ENCODE measurements at places on chromosomes 3 and 15. TPM values are rescaled to one million over a fixed set of nuclear protein-coding genes. Genes with fewer than 3 reads are reported as not detected.

DNA sequence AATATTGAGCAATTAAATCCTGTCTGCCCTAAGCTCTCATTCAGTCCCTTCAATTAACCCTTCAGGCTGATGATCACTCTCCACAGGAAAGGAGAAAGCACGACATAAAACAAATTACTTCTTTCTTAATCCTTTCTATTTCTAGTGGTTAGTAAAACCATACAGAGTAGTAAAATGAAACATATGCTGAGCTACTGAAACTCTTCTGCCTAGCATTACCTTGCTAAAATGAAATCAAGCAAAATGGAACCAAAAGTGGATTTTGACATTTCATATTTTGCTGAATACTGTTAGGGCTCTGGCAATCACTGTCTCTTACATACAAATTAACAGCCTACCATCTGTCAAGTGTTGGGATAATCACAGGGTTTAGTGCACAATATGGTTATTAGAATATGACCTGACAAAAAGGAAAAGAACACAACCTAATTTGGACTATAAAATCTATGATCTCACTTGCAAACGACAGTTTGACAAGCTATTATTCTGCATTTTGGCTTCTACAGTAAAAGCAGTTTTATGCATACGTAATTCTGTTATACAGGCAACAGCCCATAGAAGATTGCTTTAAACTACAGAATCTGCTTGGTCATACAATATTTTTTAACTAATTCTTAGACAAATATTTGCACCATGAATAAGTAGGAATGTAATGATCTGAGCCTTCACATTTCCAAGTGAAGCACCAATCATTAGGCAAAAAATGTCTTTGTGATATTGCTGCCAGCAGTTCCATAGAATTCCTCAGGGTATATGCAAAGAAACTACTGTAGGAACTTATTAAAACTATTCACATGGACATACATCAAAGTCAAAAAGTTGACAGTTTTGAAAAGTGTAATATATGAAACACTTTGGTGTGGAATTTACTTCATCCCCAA lies 105.0 kb downstream of the FHIT start:
- H3K4me1 ChIP-seq: no peaks in the 10 kb centered on the region
- DNase-seq: no peak
- H3K36me3 ChIP-seq: no peaks in the 10 kb centered on the region
- H3K4me3 ChIP-seq: no peak overlapping the region
- no peak overlapping the region for H3K27ac ChIP-seq
- no peaks in the 10 kb centered on the region for H3K27me3 ChIP-seq

DNA sequence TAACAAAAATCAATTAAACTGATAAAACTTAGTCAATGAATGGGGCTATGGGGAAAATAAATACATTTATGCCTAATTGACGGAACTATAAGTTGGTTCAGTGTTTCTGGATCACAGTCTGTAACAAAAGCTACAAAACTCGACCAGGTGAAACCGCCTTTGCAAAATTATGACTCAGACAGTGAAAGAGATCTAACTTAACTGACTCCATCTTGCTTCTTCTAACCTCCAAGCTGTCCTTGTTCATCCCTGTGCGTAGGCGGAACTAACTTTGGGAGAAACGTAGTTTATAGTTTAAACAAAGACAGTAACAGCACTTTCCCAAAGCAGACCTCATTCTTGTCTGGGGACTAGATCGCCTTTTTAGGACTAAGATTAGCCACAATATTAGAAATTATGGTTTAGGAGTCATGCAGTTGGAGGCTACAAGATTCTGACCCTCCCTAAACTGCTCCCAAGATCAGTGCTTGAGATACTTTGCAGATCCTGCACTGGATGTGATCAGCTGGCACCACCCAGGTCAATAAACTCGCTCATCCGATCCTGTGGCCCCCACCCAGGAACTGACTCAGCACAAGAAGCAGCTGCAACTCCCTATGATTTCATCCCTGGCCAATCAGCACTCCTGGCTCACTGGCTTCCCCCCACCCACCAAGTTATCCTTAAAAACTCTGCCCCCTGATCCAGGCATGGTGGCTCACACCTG lies 7.2 kb upstream of the MFGE8 start:
- no peaks in the 10 kb centered on the region for H3K27me3 ChIP-seq
- H3K36me3 ChIP-seq: no peaks in the 10 kb centered on the region
- no peak for DNase-seq
- peaks cover 12% of the 10 kb centered on the region for H3K4me1 ChIP-seq
- no peak overlapping the region for H3K4me3 ChIP-seq

GRCh38 chr3:160413613-160414248 lies 14.3 kb downstream of the SMC4 start:
- H3K36me3 ChIP-seq: peaks cover 78% of the 10 kb centered on the region
- no peak overlapping the region for H3K27ac ChIP-seq
- H3K4me3 ChIP-seq: no peak overlapping the region
- no peaks in the 10 kb centered on the region for H3K27me3 ChIP-seq
- DNase-seq: peak; percentile 64

- H3K27ac ChIP-seq: peak overlapping the region; percentile 35
- no peak for DNase-seq
- no peaks in the 10 kb centered on the region for H3K36me3 ChIP-seq
- H3K4me3 ChIP-seq: no peak overlapping the region
- no peaks in the 10 kb centered on the region for H3K27me3 ChIP-seq
These were observed 253.7 kb upstream of the TGFBR2 start for GRCh38 chr3:30352410-30353318.

- no peak overlapping the region for H3K4me3 ChIP-seq
- peak; percentile 55 for DNase-seq
- no peaks in the 10 kb centered on the region for H3K36me3 ChIP-seq
- H3K4me1 ChIP-seq: peaks cover 65% of the 10 kb centered on the region
These were observed 39.6 kb downstream of the KLF13 start for GRCh38 chr15:31366169-31366734.

DNA sequence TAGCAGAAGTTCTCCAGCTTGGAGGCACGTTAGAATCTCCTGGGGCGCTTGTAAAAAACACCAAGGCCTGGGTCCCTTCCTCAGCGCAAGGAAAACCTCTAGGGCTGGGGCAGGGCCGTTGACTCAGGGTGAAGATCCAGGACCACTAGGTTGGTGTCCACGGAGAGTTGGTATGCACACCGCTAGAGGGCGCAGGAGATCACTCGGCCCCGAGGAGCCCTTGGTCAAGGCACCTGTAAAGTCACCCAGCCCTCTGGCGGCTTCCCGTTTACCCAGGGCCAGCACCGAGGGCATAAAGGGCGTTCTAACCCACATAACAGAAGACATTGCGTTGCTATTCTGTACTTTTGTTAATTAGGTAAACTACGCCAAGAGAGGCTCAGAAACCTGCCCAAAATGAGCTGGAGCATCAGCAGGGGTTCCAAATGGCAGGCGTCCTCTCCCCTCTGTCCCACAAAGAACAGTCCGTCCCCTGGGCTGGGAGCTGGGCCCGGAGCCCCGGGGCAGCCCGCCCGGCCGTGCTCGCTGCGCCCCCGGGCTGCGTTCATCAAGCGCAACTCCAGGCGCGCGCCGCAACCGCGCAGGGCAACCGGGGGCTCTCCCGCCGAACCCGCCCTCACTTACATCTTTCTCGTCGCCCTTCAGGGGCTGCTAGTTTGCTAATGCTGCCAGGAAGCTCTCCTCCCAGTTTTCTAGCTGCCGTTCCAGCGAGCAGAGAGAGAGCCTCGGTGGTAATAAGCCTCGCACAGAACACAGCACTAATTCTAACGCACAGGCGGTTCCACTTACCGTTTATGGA lies 332.1 kb downstream of the ARRDC4 start:
- no peaks in the 10 kb centered on the region for H3K36me3 ChIP-seq
- no peak overlapping the region for H3K27ac ChIP-seq
- H3K27me3 ChIP-seq: peaks cover 29% of the 10 kb centered on the region
- no peaks in the 10 kb centered on the region for H3K4me1 ChIP-seq
- peak; percentile 77 for DNase-seq

DNA sequence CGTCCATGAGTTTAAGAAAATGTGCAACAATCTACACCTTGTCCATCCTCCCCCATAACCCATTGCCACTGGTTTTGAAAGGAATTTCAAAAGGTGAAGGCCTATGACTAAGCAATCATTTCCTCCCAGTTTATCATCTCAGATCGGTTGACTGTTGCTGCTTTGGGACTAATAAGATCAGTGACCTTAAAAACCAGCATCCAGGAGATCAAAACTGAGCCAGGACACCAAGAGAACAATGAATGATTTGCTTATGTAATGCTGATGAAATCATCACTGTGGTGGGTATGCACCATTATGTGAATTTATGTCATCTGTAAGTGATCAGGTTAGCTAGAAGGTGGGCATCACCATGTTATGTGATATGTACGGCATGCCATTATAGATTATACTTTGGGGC lies 195.5 kb downstream of the SSR3 start:
- no peaks in the 10 kb centered on the region for H3K36me3 ChIP-seq
- H3K4me3 ChIP-seq: no peak overlapping the region
- no peak overlapping the region for H3K27ac ChIP-seq
- H3K4me1 ChIP-seq: peaks cover 2% of the 10 kb centered on the region
- no peaks in the 10 kb centered on the region for H3K27me3 ChIP-seq

DNA sequence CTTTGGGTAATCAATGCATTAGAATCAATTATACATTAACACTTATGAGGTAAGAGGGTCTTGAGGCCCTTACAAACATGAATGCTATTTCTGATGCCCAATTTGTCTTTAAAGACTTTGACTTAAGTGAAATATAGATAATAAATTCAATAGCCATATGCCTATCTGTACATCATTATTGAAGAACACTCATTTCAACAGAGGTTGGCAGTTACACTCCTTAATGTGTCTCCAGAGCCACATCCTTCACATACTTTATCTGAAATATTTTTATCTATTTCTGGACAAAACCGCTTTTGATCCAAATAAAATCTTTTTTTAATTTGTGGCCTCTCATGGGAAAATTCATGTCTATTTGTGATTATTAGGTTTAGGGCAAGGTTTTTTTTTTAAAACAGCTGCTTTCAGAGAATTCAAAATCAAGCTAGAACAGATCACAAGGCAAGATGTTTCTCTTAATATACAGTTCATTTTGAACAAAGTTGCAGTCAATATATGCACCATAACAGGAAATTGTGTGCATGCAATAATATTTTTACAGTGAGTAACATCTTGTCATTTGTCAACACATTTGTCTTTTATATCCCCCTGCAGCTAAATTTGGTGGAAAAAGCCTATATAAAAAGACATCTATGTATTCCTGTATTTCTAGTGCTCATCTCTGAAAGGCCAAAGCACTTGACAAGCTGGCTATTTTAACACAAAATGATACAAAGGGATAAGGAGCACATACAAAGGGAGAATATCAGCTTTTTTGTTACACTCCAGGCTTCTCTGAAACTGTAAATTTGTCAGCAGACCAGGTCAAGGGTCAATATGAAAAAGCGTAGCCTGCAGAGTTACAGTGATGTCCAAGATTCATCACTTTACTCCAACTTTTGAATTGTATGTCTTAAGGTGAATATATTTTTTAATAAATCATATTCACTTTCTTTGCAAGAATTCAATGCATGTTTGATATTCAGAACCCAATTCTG lies 146.2 kb upstream of the DPH6 start:
- no peak overlapping the region for H3K27ac ChIP-seq
- no peaks in the 10 kb centered on the region for H3K27me3 ChIP-seq
- peaks cover 5% of the 10 kb centered on the region for H3K4me1 ChIP-seq
- no peak for DNase-seq

Gene RTP1
- polyA plus RNA-seq: not detected

Gene SLITRK3
- polyA plus RNA-seq: not detected

Gene KLF15
- 0.39 TPM for polyA plus RNA-seq

Gene CYP1A2
- polyA plus RNA-seq: not detected

Gene RAB6B
- 8.5 TPM for polyA plus RNA-seq
